Uterus (tissue), 4 donors: ENCODE measurements at places on chromosomes 3 and 15.

- DNase-seq = no peak
Observed at GRCh38 chr15:101458158-101458900, 31.2 kb downstream of the PCSK6 start.

DNA sequence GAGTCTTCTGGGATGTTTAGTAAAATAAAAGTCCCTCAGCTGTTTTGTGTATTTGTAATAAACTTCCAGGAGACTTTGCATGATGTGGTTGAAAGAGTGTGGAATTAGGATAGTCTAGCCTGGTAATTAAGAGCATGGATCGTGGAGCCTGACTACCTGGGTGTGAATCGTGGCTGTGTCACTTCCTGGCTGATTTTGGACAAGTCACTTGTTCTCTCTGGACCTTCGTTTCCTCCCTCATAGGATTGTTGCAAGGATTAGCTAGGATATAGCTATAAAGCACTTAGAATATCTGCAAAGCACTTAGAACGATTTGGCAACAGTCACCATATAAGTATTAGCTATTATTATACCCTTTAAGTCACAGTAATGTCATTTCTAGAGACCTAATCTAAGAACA is 40.2 kb downstream of the SLMAP start:
- DNase-seq = no peak

DNA sequence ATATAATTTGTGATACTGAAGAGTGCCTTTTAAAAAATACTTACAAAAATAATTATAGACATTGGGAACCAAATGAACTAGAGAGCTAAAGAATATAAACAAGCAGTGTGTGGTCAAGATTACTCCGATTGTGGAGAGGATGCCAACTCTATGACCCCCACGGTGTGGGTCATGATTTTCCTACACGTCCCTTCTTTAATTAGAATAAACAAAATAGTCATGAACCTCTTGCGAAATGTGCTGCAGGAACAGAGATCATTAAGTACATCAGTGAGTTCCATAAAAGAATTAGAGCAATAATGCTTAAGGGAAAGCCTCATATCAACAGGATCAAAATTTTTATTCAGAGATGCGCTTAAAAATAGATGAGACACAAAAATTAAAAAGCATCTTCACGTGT is 476.6 kb upstream of the ROBO1 start:
- no peak for DNase-seq

GRCh38 chr3:137332297-137332696 is 374.5 kb downstream of the IL20RB start:
- DNase-seq = no peak

DNA sequence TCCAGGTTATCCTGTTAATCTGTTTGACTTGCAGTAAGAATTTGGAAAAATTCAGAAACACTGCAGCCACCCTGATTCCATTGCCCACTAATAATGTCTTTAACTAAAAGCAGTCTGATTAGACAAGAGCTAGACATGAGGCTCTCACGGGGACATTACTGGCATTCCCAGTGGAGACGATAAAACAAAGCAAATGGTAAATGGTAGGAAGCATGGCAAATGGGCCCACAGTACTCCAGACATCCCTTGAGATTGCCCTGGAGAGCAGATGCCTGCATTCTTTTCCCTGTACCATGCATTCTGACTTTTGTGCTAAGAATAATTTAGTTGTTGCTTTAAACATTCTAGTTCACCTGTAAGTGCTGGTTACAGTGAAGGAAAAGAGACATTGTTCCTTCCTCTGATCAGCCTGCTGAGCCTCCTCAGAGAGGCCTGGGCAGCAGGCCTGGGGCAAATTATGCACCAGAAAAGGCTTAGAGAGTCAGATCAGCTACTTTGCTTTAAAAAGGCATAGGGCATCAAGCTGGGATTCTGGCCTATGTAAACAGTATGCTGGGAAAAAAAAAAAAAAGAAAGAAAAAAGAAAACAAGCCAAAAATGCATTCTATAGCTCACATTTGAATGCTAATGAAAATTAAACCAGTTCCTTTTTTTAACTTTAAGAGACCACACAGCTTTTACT is 204.6 kb downstream of the GABRG3 start:
- no peak for DNase-seq

DNA sequence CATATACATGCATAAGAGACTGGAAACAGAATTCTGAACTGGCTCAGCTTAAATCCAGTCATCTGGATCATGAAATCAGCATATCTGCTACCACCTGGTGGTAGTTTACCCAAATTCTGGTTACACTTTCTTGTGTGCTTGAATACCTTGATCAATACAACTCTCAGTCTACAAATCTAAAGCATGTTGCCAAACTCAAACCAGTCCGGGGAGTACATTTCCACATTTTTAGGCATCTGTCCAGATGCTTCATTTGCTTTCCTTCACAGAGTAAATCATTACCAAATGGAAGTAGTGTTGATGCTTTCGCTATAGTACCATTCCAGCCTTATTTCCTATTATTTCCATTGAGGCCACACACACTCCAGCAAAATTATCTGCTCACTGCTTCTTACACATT is 126.4 kb downstream of the P2RY1 start:
- no peak for DNase-seq

DNA sequence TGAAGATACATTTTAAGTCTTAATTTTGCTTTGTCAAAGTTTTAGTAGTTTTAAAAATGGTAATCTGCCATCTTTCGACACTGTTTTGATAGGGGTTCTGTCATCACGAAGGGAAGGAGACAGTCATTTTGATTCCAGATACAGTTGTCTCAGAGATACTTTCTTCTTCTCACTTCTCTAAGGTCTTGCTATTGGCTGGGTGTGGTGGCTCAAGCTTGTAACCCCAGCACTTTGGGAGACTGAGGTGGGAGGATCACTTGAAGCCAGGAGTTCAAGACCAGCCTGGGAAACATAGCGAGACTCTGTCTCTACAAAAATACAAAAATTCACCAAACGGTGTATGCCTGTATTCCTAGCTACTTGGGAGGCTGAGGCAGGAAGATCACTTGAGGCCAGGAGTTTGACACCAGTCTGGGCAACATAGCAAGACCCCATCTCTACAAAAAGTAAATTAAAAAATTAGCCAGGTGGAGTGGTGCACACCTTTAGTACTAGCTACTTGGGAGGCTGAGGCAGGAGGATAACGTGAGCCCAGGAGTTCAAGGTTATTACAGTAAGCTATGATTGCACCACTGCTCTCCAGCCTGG is 3.3 kb downstream of the RAB8B start:
- no peak for DNase-seq

- no peak for DNase-seq
Observed at GRCh38 chr15:40320409-40320808, 3.1 kb upstream of the INAFM2 start.

GRCh38 chr3:9649791-9650521 is 651 bp downstream of the MTMR14 start:
- DNase-seq = no peak

DNA sequence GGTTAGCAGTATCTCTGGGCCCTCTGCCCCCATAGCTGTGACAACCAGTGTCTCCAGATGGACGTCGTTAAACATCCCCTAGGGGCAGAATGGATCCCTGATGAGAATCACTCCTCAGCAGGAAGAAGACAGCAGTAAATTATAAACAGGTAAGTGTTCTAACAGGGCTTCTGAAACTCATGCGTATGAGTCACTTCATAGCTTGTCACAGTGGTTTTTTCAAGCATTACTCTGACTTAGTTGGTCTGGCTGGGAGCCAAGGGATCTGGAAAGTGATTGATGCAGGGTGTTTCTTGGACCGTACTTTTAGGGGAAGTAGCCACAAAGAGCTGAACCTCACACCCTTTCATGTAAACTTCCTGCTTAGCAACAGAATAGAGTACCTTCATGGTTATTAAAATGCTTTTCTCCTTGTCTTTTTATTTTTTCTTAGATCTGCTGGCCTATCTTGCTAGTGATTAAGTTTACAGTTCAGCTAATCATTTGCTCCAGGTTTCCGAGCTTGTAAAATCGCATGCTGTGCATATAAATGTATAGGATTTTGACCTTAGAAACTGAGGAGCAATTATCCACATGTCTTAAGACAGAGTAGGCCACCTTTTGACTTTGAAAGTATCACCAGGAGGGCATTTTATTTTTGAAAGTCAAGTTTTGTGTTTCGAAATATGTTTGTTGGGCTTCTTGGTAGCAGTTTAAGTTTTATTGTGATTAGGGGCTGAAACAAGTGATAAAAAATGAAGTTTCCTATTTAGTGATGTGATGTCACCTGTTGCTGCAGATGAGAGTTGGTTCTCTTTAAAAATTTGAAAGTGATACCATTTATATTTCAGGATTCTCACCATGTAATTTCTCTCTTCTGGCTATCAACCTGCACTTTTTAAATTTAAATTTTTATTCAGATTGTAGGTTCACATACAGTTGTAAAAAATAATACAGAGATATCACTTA is 333.9 kb downstream of the PTPRG start:
- peak; percentile 48 for DNase-seq

- no peak for DNase-seq
Observed at GRCh38 chr3:194396859-194397756, 2.0 kb downstream of the GP5 start.

DNA sequence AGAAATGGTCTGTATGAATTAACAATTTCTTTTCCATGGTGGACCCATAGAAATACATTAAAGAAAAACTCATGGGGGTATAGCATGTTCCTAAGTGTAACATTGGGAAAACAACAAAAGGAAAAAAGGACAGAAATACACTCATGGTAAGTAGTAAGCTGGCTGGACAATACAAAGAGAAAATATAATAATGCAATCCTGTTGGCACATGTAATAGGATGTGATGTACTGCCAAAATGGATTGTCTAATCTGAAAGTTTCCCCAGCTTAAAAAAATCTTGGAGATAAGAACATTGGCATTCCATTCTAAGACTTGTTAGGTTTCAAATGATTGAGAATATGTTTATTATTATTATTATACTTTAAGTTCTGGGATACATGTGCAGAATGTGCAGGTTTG is 128.1 kb downstream of the MBNL1 start:
- no peak for DNase-seq

DNA sequence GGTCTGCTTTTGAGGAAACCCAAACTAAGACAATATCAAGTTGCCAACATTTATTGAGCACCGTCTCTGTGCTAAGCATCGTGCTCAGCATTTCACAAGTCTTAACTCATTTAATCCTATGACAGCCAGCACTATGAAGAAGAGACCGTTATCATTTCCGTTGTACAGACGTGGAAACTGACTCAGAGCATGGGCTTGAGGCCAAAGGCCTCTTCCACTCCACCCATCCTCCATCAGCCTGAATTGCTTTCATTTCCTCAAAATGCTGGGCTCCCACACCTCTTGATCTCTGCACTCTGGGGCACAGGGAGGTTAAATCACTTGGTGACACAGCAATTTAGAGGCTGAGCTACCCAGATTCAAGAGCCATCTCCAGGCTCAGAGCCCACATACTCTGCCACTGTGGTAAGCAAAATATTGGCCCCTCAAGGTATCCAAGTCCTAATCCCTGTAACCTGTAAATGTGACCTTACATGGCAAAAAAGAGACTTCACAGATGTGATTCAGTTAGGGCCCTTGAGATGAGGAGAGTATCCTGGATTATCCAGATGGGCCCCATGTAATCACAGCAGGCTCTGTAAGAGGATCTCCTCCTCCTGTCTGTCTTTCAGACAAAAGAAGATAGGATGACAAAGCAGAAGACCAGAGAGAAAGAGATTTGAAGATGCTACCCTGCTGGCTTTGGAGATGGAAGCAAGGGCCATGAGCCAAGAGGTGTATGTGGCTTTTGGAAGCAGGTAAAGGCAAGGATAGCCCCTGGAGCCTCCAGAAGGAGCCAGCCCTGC is 24.3 kb upstream of the FLNB start:
- peak; percentile 71 for DNase-seq

- no peak for DNase-seq
Observed at GRCh38 chr15:47477341-47477740, 240.0 kb upstream of the SEMA6D start.

GRCh38 chr3:119796368-119796767 is 14.5 kb downstream of the NR1I2 start:
- DNase-seq = no peak

DNA sequence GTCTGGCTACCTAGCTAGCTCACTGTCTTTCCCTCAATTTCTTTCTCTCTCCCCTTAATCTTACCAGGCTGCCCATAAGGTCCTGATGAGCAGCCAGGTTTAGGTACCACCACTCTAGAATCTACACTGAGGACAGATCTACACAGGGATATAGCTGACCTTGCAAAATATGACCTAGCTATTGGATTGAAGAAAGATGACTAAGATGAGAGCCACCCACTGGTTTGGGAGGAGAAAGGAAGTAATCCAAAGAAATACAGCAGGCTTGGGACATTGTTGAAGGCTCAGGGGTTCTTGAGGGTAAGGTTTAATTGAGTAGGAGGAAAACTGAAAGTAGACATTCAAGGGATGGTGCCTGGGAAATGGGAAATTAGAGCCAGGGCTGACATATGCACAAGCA is 142.0 kb upstream of the TMC3 start:
- DNase-seq = no peak

GRCh38 chr3:67798412-67798811 is 144.0 kb upstream of the SUCLG2 start:
- no peak for DNase-seq

DNA sequence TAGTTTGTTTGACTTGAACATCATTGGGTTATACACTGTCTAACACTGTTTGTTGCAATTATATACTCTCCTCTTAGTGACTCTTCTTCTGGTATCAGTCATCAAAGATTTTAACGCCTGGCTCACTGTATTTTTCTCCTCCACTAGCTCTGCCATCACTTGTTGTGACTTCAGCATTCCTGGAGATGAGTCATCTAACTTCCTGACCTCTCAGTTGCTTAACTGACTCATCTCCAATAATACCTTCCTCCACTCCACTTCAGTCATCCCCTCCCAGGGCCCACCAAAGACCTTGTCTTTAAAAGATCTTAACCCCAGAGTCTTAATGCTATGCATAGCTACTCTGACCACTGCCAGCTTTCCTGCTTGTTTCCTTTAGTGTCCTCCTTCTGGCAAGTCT is 28.6 kb upstream of the CLSTN2 start:
- DNase-seq = no peak

- no peak for DNase-seq
Observed at GRCh38 chr3:146072824-146073223, 88.2 kb downstream of the PLOD2 start.

GRCh38 chr15:79310612-79310984 is 314 bp upstream of the TMED3 start:
- no peak for DNase-seq

GRCh38 chr3:195908694-195909581 is 587 bp upstream of the TNK2 start:
- no peak for DNase-seq

DNA sequence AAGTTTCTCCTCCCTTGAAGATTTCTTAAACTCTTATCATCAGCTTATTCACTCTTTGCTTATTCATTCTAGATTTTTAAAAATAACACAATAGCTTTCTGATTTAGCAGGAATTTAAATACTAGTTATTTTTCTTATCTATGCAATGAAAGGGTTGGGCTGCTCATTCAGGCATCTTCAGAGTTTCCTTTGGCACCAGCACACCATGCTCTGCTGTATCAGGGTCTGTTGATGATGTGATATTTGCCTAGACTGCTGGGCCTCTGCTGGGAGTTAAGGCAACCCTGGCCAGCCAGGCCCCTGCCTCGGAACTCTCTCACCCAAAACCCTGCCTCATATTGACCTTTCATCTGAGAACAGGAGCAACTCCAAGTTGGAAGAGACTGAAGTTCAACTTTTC is 35.0 kb downstream of the DRD3 start:
- no peak for DNase-seq
